ENCODE measurements at places on chromosomes 16 and 17.

DNA sequence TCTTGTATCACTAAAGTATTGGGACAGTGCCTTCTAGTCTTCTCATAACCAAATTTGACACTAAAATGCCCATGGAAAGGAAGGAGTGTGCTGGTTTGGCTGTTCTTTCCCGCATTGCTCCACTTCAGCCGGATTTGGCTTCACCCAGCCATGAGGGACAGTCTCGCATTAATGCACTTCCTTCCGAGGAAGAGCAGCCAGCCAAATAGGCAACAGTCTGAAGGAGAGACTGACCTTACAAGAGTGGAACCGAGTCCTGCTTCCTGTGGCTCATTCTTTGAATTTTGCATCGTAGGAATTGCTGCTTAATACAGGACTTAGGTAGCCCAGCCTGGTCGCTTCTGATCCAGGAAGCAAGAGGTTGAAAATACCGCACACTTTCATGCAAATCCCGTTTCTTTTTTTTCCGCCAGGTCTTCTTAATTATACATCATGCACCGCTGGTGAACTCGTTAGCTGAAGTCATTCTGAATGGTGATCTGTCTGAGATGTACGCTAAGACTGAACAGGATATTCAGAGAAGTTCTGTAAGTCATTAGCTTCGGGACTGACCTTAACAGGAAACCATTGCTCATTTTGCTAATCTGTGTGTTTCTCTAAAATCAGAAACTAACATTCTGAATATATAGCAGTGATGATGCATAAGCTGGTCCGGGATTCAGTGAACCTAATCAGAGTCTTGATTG is 38.2 kb downstream of the CLEC16A start:
- peak; percentile 44 for DNase-seq

GRCh38 chr16:89602273-89602951 is 11.0 kb upstream of the DPEP1 start:
- peak; percentile 79 for DNase-seq

DNA sequence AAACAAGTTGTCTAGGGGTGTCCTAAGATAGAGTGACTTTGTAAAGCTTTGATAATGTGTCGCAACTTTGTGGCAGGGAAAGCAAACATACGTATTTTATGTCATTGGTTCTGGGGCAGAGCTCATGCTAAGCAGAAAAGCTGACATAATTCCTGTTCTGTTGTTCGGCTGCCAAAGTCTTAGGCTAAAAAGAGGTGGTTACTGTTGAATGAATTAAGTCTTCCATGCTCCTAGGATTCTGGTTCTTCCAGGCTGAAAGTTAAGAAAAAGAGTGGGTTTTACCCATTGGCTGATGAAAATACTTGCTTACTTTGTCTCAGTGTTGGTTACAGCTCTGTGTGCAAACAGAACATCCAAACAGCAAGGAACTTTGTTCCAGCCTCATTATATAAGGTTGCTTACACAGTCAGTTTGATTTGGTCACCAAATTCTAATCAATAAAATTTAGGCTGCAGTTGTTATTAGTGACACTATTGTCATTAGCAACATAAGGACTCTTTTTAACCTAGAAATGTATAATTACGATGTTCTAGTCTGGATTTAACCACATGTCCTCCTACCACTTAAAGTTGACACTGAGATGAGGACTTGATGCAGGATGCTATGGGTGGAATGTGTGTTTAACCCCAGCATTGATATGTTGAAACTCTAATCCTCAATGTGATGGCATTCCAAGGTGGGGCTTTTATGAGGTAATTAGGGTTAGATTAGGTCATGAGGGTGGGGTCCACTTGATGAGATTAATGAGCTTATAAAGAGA is 114.0 kb upstream of the GOT2 start:
- peak; percentile 7 for DNase-seq

DNA sequence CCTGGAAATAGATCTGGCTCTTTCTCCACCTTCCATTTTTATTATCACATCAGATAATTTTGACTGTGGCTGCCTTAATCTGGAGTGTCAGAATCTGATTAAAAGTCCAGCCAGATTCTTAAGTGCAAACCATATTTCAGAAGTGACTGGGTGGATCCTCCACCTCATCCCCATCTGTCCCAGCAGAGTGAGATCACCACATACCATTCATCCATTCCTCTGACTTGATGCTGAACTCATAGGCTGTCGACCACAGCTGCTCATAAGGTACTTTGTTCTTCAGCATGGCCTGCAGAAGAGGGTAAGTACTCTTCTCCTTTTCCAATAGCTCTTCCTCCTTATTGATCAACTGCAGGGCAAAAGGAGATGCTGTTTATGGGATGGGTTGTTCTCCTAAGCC is 53.5 kb downstream of the DNAH3 start:
- DNase-seq: peak; percentile 71

DNA sequence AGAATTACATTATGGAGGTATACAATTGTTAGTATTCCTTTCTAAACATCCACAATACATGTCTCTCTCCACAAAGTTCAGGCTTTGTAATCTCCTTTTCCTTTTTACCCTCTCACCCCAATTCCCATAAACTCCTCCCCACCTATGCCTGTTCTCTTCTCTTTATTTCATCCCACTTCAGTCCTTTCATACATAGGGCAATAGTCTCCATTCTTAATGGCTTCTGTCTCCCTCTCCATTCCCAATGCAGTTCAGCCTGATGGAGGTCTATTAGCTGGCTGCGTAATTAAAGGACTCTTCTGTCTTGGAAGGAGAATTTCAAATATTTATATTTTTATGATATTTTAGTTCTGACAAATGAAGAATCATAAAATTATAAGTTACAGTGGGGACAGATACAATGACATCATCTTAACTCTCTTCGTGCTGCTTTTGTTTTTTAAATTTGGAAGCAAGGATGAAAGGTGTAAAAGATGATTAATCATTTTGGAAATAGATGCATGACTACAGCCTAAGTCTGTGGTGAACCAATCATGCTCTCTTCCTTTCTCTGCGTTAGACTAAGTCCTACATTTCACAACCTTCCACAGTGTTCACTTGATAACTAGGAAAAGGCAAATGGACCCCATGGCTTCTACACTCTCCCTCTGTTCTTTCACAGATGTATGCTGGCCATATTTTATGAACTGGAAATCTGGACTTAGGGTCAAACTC is 11.2 kb upstream of the FAM20A start:
- no peak for DNase-seq

- no peak for DNase-seq
These were observed 28.3 kb downstream of the PIMREG start for GRCh38 chr17:6472517-6472916.

DNA sequence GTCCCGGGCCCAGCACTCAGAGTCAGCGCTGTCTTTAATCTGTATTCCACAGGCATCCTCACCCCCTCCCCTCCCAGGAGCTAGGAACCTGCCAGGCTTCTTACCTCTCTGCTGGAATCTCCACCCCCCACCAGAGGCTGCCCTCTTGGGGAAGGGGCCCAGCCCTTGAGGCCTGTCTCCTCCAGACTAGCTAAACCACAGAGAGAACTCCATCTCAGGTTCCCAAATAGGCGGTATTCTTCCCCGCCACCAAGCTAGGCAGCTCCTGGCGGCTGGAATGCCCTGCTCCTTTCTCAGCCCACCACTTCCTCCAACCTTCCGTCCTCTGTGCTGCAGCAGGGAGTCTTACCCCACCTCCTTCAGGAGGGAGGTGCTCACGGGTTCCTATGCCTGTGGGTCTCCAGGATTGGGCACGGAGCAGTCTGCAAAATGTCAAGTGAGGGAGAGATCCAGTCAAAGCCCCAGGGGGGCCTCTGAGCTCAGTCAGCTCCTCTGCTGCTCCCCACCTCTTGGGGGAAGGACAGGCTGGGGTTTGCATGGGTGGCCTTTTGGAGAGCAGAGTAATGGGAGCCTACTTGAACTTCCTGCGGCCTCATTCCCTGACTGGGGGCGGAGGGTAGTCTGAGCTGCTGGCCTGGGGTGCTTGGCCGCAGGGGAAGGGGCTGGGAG is 55.7 kb downstream of the SREBF1 start:
- DNase-seq: peak; percentile 78

GRCh38 chr16:3171181-3171854 is 16.7 kb upstream of the OR1F1 start:
- DNase-seq: no peak

DNA sequence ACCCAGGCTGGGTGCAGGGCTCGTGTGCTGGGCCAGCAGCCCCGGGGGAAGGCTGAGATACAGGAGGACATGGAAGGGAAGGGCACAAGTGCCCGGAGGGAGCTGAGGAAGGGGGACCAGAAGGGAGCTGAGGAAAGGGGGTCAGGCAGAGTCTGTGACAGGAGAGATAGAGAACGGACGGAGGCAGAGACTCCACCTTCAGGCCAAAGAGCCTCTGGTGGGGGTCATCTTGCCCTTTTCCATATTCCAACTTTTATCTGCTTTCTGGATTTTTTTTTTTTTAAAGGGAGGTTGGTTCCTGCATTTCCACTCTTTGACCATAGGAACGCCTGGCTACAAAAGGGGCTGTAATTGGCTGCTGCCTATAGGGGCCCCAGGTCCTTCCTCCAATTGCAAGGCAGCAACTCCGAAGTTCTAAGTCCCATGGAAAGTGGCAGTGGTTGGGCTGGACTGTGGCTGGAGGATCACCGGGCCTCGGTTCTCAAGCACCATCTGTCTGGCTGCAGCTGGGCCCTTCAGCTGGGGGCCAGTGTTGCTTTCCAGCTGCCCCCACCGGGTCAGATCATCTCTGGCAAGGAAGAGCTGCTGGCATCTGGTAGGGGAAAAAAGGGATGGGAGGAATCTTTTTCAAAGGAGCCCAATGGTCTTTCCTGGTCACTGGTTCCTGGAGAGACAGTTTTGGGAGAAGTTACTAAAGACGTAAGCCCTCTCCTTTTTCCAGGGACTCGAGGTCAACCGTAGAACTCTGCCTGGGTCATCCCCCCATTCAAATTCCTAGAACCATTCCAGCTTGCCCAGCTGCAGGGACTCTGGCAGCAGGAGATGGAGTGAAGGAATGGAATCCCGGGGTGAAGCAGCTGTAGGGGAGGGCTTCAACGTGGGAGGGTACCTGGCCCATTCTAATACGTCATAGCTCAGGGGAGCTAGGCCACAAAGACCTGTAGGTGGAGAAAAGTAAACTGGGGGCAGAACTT is 13.1 kb upstream of the MRPS23 start:
- no peak for DNase-seq

DNA sequence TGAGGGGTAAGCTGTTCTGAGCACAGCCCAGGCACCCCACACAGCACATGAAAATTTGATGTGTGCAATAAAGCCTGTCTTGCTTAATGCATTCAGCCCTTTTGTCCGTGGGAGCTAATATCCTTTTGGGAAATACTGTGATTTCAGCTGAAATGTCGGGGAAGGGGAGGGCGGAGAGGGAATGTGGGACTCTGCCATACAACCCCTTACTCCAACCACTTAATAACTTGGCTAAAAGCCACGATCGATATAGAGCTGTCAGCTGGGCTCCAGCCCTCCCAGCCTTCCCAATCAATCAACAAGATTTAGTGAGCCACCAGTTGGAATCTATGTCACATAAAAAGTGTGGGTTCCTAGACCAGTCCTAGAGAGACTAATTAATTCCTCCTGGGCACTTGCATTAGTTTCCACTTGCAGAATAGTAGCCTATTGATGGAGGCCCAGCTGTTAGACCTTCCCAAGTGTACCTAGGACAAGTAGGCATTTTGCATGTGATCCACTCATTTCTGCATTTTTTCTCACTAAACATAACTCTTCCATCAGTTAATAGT is 82.7 kb upstream of the PIRT start:
- no peak for DNase-seq

DNA sequence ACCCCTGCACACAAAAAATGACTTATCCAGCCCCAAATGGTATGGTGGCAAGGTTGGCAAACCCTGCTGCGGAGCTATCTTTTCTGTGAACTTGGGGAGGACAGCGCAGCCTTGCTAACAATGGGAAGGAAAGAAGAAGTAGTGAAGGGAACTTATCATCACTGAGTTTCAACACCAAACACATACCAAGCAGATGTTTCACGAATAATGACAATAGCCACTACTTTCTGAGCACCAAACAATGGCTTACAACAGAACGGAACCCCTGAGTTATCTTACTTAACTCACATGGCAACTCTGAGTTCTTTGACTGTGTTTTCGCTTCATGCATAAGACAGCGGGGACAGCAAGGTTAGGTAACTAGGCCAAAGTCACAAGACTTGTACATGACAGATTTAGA is 148.9 kb downstream of the XYLT1 start:
- no peak for DNase-seq

- no peak for DNase-seq
These were observed 554 bp downstream of the MTSS2 start for GRCh38 chr16:70685061-70685937.

- DNase-seq: peak; percentile 62
These were observed 60.2 kb upstream of the ADORA2B start for GRCh38 chr17:15884731-15885130.

DNA sequence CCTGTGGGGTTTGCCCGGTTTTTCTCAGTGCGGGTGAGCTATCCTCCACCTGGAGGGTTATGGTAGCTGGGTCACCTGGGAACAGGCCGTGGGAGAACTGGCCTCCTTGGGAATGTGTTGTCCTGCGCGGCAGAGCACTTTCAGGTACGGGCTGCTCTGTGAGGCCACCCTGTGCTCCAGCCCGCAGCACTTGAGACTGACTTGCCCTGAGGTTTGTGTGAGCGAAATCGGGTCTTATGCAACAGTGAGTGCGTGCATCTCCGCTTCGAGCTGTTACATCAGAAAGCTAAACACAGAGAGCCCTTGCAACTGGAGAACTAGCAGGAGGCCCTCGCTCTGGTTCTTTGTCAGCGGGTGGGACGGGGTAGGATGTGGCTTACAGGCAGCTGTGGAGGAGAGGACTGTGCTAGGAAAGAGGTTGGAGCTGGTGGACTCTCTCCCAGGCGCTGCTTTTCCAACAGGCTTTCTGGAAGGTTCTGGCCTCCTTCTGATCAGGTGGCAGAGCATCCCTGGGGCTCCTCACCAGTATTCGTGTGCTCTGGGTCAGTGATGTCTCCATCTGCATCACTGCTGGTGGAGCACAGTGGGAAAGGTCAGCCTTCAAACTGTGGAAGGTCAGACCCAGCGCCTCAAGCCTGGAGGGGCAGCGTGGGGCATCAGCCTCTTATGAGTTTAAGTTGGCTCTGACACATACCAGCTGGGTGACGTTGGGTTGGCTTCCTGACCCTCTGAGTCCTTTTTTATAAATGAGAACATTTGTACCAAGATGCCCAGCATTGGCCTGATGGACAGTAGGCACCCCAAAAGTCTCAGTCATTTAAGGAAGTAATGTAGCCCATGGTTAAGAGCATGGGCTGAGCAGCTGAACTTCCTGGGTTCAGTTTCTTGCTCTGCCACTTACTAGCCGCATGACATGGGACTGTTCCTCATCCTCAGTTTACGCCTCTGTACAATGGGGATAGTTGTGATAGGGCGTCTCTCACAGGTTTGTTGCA is 76.3 kb downstream of the KSR1 start:
- DNase-seq: peak; percentile 75

GRCh38 chr17:73934696-73935095 is 268.8 kb upstream of the RPL38 start:
- no peak for DNase-seq

- peak; percentile 36 for DNase-seq
These were observed 44.9 kb upstream of the ERN1 start for GRCh38 chr17:64174686-64175456.
